ENCODE measurements at places on chromosomes 4 and X.

DNA sequence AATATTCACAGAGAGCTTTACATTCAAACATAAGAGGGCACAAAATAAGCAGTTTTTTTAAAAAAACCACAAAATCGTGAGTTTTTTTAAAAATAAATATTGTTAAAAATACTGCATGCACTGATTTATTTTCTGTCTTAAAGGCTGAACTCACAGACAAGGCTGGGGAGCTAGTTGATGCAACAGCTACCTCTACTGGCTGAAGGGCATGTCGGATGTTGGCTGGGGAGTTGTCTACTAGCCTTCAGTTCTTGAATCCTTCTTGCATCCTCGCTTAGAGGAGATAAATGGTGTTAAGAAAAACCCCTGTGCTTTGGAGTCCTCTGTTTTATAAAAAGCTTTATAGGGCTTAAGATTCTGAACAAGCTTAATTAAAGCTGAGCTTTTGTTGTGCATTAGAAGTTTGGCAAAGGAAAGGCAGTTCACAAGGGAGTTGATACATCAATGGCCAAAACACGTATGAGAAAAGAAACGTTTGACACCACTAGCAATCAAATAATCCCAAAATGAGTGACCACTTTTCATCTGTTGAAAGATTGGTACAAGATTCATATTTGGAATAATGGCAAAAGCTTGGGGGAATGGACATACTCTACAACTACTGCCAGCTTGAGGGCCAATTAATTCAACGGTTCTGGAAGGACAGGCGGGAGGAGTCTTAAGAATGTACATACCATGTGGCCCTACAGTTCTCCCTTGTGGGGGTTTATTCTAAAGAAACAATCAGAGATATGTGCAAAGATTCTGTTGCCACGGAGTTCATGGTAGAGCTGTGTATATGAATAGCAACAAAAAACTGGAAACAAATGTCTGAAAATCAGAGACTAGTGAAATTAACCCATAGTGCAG lies 94.7 kb downstream of the SEL1L3 start:
- no peak for DNase-seq

- DNase-seq, result no peak
Observed at GRCh38 chr4:7612311-7612897, 177.7 kb upstream of the PSAPL1 start.

DNA sequence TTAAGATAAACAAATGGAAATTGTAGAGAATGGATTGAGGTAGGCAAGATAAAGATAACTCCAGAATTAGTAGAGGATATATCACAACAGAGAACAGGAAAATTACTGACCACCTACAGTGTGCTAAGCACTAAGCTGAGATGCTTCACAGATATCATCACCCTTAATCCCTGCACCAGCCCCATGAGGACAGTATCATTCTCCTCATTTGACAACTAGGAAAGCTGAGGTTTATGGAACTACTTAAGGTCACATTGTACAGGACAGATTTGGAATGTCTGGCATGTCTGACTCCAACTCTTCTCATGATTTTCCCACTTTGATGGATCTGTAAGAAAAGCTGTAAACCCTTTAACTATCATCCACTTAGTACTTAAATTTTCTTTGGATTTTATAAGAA lies 95.5 kb downstream of the CASK start:
- no peak for DNase-seq

GRCh38 chrX:71181558-71181909 lies 36.9 kb downstream of the NLGN3 start:
- DNase-seq, result peak; percentile 2

GRCh38 chr4:38455092-38455862 lies 208.7 kb upstream of the KLF3 start:
- no peak for DNase-seq

DNA sequence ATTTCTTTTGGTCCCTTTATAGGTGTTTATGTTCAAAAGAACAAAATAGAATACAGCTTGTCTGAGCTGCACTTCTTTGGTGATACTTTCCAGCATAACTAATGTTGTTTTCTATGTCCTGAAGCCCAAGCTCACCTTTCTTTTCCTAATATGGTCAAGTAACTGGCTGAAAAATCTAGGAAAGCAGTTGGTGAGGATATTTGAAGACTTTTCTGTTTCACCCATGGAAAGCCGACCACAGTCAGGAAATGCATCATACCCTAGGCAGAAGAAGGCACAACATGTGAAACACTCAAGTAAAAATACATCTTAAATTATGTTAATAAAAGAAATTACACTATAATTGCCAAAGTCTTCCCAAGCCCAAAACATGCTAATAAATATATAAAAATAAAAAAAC lies 337.0 kb downstream of the PDGFC start:
- no peak for DNase-seq

- no peak for DNase-seq
Observed at GRCh38 chrX:136200466-136200865, 50.7 kb downstream of the MAP7D3 start.

- no peak for DNase-seq
Observed at GRCh38 chr4:82792912-82793649, 5.5 kb downstream of the SCD5 start.

GRCh38 chr4:68271851-68272357 lies 26.4 kb upstream of the TMPRSS11B start:
- DNase-seq, result no peak

DNA sequence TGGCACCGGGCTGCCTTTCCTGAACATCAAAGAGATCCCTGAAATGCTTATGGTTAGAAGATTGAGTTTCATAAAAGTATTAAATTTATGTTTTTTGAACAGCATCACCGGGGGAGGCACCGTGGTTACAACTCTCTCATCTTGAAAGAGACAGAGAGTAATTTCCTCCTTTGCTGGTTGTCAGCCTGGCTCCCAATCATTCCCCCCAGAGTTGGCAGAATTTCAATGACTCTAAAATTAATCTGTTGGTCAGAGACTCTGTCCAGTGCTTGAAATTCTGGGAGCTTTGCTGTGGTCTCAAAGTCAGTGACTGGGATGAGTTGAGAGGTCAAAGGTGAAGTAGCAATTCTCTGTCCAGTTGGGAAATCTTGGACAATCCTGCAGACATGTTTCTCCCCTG lies 135.9 kb downstream of the RAB28 start:
- DNase-seq, result no peak

DNA sequence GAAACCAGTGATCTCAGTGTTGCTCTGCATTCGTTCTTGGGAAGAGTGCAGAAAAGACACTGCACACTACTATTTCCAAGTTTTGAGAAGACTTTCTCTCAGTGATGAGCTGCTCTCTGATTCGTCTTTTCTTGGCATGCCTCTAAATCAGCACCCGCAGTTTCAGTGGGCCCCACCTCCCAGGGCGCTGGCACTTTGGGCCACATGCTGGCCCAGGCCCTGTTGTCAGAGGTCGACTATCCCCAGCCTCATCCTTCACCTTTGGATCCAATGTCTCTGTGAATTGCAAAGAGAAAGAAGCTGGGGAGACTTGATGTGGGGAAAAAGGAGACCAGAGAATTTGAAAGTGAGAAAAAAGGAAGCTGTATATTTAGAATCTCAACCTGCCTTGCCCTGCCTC lies 644.1 kb upstream of the PITX2 start:
- DNase-seq, result no peak

- DNase-seq, result no peak
Observed at GRCh38 chr4:13635286-13635799, 7.8 kb upstream of the BOD1L1 start.

DNA sequence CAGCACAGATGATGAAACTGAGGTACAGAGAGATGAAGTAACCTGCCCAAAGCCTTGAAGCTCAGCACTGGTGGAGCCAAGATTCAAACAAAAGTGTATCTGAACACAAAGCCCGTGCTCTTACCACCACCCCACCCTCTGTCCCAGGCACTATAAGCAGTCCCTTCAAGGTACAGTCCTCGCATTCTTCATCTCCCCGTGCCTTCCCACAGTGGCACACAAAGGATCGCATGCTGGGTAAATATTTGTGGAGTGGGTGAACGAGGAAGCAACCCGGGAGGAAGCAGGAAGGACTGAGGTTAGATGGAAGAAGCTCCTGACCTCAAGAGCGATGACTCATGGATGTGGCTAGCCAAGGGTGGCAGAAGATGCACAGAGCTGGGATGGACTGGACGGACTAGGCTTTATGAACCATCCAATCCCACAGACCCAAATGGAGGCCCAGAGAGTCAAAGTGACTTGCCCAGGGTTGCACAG lies 18.4 kb downstream of the IQSEC2 start:
- DNase-seq, result no peak

GRCh38 chr4:112536123-112536522 lies 20.1 kb upstream of the NEUROG2 start:
- no peak for DNase-seq

DNA sequence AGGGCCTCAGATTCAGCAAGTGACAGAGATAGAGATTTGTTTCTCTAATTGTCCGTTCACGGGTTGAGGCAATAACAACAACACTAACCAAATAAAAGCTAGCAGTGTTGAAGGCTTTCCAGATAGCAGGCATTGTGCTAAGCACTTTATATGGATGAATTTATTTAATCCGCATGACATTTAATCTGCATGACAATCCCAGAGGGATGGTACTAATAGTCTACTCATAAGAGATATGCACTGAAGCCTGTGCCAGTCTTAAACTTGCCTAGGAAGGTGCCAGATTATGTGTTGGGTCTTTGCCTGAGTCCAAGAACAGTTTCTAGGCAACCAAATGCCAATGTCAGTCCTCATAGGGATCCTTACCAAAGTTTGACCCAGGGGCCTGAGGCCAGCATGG lies 37.7 kb upstream of the FAT1 start:
- no peak for DNase-seq

GRCh38 chr4:74152836-74153235 lies 5.1 kb upstream of the MTHFD2L start:
- no peak for DNase-seq

DNA sequence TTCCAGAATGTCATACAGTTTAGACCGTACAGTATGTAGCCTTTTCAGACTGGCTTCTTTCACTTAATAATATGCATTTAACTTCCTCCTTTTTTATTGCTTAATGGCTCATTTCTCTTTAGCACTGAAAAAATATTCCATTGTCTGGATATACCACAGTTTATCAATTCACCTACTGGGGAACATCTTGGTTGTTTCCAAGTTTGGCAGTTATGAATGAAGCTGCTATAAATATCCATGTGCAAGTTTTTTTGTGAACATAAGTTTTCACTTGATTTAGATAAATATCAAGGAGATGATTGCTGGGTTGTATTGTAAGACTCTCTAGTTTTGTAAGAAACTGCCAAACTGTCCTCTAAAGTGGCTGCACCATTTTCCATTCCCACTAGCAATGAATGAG lies 375.5 kb downstream of the PCDH18 start:
- no peak for DNase-seq

GRCh38 chr4:22508376-22508775 lies 7.5 kb downstream of the ADGRA3 start:
- DNase-seq, result no peak

DNA sequence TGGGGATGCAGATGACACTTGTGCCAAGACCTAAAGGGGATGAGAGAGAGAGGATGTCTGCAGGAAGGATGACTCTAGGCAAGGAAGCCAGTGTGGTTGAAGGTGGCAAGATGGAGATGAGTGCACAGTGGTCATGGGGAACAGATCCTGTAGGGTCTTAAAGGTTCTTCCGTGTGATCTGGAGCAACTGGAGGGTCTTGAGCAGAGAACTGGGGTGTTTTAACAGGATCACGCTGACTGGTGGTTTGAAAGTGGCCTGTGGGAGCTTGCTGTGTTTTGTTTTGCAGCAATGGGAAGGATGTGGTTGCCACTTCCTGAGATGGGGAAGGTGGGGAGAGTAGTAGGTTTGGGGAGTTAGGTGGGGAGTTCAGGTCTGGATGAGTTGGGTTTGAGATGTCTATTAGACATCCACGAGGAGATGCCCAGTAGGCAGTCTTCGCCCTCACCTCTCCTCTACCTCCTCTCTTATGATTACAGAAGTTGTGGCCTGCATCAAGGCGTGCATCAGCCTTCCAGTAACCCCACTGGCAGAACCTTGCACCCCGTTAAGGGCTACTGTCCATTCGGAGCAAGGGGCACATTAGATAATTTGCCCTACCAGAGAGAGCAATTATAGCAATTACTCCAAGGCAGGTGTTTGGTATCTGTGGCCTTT lies 1.4 kb upstream of the STBD1 start:
- DNase-seq, result no peak

GRCh38 chr4:173012608-173013007 lies 156.0 kb upstream of the GALNT7 start:
- DNase-seq, result no peak

- DNase-seq, result no peak
Observed at GRCh38 chr4:183012879-183013729, 86.0 kb upstream of the WWC2 start.

GRCh38 chrX:47568656-47569295 lies 7.8 kb downstream of the ARAF start:
- DNase-seq, result no peak

DNA sequence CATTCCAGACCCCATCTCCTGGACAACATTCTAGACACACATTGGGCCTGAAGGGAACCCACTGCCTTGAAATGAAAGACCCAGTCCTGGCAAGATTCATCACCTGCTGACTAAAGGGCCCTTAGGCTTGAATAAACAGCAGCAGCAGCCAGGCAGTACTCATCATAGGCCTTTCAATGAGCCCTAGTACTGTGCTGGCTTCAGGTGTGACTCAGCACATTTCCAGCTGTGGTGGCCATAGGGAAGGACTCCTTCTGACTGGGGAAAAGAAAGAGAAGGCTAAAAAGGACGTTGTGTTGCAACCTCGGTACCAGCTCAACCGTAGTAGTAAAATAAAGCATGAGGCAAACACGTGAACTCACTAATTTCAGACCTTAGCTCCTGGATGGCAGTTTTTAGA lies 344.0 kb downstream of the ACTRT1 start:
- no peak for DNase-seq

- DNase-seq, result no peak
Observed at GRCh38 chr4:108053251-108053711, 63.6 kb downstream of the HADH start.

DNA sequence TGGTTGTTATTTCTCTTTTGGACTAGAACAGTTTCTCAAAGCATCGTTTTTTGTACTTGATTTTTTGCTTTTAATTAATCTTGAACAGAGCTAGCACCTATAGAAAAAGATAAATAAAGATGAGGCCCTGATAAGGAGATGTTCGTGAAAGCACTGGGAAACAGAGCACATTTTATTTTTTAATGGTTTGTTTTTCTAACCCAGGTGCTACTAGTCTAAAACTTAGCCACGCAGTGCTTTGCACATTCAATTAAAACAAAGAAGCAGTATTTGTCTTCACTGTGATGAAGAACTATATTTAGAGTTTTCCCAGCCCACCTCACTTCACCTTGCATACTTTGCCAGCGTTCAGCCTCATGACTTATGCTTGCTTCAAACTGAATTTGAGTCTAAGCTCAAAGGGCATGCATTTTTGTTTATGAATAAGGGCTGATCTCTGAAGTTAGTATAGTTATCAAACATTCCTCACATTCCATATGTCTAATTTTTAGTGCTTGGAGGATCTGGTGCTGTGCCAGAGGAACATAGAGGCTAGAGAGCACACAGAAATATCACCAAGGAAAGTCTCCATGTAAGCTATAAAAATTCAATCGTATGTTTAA lies 76.7 kb downstream of the WWC2 start:
- no peak for DNase-seq
